ENCODE measurements at places on chromosomes 1 and 21. TPM values are rescaled to one million over a fixed set of nuclear protein-coding genes. Genes with fewer than 3 reads are reported as not detected.

DNA sequence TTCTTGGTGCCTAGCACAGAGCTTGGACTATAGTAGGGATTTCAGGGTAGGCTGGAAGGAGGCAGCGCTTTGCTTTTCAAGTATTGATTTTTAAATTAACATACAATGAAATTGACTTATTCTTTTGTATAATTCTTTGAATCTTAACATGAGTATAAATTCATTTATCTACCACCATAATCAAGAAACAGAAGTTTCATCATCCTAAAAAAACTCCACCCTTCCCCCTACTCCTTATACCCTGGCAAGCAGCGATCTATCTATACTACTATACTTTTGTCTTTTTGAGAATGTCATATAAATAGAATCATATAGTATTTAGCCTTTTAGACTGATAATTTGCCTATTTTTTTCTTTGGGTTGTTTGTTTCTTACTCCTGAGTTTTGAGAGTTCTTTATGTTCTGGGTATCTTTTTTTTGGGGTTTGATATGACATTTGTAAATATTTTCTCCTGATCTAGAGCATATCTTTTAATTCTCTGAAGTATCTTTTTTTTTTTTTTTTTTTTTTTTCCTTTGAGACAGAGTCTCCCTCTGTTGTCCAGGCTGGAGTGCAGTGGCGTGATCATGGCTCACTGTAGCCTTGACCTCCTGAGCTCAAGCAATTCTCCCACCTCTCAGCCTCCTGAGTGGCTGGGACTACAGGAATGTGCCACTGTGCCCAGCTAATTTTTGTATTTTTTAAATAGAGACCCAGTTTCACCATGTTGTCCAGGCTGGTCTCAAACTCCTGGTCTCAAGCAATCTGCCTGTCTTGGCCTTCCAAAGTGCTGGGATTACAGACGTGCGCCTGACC lies 6.4 kb downstream of the RPS6KC1 start:
- DNase-seq = no peak

DNA sequence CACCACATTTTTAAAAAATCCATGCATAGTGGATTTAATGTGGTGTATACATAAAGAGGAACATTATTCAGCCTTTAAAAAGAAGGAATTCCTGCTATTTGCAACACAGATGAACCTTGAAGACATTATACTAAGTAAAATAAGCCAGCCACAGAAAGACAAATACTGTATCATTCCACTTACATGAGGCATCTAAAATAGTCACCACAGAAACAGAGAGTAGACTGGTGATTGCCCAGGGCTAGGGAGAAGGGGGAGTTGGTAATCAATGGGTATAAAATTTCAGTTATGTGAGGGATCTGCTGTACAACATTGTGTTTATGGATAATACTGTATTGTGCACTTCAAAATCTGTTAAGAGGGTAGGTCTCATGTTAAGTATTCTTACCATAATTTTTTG lies 10.0 kb downstream of the FAM163A start:
- no peak for DNase-seq

GRCh38 chr1:12229386-12229834 lies 420 bp upstream of the VPS13D start:
- no peak for DNase-seq

- DNase-seq = no peak
Measured at GRCh38 chr1:205230982-205231381, 3.2 kb downstream of the TMCC2 start.

- no peak for DNase-seq
Measured at GRCh38 chr1:150366416-150367296, 2.7 kb downstream of the RPRD2 start.

GRCh38 chr1:64478594-64479470 lies 8.9 kb downstream of the CACHD1 start:
- no peak for DNase-seq

DNA sequence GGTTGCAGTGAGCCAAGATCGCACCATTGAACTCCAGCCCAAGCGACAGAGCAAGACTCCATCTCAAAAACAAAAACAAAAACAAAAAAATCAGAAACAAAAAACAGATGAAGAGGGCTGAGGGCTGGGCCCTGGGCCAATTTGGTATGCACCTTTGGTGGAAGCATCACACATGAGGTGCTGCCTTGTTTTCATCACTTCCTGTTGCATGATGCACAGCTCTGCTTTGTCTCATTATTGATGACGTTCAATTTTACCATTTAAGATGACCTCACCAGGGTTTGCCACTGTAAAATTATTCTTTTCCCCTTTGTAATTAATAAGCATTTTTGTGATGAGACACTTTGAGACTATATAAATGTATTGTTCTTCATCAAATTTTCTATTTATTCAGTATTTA lies 9.8 kb upstream of the IFNAR2 start:
- DNase-seq = no peak

GRCh38 chr1:157485793-157486192 lies 66.5 kb downstream of the FCRL5 start:
- no peak for DNase-seq

DNA sequence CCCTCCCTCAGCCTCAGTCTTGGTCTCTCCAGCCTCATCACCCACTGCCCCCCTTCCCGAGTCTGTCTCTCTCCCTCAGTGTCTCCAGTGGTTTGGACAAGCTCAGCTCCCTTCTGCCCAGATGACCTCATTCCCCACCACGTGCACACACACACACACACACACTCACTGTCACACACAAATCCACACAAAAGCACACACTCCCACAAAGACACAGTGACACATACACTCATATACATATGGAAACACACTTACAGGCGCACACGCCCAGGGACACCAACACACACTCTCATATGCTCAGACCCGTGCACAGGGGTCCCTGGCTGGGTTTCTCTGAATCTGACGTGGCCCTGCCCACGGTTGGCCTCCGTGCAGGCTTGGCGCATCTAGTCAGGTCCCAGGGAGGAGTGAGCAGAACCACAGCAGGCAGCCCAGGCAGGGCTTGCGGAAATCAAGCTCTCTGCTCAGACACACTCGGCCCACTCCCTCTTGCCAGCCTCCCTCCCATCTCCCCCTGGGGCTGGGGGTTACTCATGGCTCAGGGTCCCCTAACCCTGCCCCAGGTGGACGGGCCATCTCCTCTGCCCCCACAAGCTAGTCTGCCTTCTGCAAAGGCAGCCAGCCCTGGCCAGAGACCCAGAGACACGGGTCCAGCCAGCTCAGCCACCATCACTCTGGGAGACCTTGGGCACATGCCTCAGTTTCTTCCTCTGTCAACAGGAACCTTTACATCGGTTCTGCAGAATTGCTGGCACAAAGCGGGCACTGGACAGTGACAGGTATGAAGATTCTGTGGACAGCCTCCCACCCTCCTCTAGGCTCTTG lies 38.5 kb upstream of the FAM131C start:
- DNase-seq = no peak

DNA sequence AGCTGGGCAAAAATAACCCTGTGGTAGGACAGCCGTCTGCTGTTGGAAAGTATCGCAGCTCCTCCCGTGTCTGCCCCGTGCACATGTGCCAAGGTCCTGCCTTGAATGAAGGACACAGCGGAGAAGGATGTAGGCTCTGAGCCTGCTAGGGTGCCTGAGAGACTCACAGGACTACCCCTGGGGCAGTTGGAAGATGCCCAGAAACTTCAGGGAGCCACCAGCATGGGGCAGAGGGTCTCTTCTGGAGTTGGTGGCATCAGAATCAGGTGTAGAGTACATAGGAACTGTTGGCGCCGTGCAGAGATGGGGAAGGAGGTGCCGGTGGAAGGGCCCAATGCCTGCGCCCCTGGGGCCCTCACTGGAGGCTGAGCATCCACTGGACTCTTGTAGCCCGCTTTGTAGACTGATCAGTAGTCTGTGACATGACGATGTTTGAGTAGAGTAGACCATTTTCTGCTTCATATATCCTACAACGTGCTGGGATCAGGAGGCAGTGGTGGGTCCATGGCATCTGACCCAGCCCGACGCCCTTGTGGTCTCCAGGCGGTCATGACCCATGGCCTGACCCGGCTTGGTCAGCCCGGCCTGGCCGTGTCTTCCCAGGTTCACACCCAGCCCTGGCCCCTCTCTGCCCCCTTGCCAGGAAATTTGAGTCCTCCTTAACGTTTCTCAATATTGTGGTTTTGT lies 5.3 kb upstream of the C1orf174 start:
- DNase-seq = no peak

DNA sequence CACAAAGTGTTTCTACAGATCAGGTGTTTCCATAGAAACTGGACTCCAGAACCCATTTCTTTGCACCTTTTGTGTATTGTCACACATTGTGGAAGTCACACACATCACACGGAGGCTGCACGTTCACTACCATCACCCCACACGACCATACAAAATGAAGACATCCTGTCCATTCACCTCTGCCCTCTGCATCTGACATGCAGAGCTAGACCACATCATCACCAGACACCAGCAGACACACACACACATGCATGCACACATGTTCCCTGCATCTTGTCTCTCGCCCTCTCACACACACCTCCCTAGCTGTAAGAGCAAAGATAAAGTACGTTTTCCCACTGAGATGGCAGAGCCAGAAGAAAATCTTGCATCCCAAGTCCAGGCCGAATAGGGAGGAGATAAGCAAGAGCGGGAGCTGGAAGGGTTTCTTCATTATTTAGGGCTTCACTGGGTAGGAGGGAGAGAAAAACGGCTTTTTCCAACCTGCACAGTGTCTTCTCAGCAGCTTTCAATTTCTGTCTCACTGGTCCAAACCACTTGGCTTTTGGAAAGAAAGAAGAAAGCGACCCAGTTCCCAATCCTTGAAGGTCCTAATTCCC lies 709 bp downstream of the PRELP start:
- no peak for DNase-seq

- no peak for DNase-seq
Measured at GRCh38 chr1:6703016-6703415, 1.4 kb upstream of the DNAJC11 start.

CYP4A11 gene
- polyA plus RNA-seq = not detected

C1orf116 gene
- polyA plus RNA-seq = 3.2 TPM

LACTBL1 gene
- not detected for polyA plus RNA-seq

TRIM67 gene
- 0.26 TPM for polyA plus RNA-seq

TMEM125 gene
- polyA plus RNA-seq = not detected

LRIG2 gene
- polyA plus RNA-seq = 2.8 TPM

KRTAP19-2 gene
- not detected for polyA plus RNA-seq

PGLYRP4 gene
- polyA plus RNA-seq = not detected

ANXA9 gene
- 2.1 TPM for polyA plus RNA-seq
